NCI-H1048 (cell line): ENCODE measurements at places on chromosomes 11 and 22.

- no peak for DNase-seq
Observed at GRCh38 chr11:72278905-72279304, 34.9 kb upstream of the PHOX2A start.

- no peak for DNase-seq
Observed at GRCh38 chr11:24043842-24044241, 453.0 kb upstream of the LUZP2 start.

GRCh38 chr11:96306933-96307775, 35.8 kb downstream of the MAML2 start:
- DNase-seq: peak; percentile 79

- no peak for DNase-seq
Observed at GRCh38 chr11:109972181-109972715, 120.9 kb upstream of the ZC3H12C start.

- DNase-seq: no peak
Observed at GRCh38 chr11:115279813-115280761, 224.1 kb downstream of the CADM1 start.

- DNase-seq: no peak
Observed at GRCh38 chr22:38325587-38325986, 8.4 kb upstream of the CSNK1E start.

DNA sequence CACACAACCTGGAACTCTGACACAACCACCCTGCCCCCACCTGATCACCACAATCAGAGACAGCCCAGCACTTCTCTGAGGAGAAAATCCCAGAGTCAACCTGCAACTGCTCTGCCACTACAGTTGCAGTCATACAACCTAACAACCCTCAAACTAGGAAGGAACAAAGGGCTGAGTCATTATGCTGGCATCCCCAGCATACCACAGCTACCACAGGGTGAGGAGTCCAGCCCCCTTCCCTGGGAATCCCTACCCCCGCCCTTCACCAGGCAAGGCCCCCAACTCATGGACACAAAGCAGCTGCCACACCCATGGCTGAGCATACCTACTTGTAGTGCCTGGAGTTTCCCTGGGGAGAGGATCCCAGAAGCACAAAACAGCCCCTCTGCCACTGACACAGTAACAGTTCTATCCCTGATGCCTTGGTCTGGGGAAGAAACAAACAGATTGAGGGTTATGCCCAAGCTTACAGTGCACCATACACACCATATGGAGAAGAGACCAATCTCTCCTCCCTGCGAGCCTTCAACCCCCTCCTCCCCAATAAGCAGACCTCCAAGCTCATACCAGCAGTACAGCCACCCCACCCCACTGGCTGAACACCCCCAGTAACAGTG, 68.5 kb upstream of the C11orf58 start:
- no peak for DNase-seq

DNA sequence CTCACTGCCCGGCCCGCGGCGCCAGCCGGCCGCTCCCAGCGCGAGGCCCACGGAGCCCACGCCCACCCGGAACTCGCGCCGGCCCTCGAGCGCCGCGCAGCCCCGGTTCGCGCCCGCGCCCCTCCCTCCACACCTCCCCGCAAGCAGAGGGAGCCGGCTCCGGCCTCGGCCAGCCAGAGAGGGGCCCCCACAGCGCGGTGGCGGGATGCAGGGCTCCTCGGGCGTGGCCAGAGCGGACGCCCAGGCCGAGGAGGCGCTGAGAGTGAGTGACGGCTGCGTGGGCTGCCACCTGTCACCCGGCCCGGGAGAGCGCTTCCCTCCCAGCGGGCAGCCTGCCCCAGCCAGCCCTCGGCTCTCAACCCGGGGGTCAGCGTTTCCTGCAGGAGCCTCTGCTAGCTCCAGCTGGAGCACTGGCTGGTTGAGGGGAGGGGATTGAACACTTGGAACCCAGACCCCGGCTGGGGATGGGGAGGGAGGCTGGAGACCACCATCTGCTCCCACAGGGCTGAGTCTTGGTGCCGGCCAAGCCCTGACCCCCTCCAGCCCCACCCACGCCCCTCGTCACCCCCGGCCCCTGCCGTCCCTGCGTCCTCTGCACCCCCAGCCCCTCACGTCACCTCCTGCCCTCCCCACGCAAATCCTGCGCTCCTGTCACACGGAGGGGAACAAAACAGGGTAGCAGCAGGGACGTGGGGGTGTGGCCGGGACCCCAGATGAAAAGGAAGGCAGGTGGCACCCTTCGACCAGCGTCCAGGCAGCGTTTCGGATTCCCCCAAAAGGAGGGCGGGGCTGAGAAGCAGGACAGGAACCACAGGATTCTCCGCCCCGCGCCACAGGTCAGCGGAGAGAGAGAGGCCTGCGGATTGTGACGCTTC, 157.0 kb downstream of the BRD1 start:
- DNase-seq: no peak

DNA sequence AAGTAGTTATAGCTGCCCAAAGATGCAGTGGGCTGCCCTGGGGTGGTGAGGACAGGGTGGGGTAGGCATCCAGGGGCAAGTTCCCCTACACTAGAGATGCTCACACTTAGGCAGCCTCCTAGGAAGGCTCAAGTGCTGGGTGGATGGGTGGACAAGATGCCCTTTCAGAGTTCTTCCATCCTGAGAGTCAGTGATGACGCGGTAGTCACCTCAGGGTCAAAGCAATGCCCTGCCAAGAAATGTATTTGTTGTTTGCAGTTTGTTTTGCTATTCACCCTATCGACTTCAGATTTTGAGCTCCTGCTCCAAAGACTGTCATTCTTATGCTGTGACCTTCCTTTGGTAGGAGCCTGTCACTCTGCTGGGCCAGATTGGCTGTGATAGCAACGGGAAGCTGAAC, 18.9 kb downstream of the POLA2 start:
- no peak for DNase-seq

DNA sequence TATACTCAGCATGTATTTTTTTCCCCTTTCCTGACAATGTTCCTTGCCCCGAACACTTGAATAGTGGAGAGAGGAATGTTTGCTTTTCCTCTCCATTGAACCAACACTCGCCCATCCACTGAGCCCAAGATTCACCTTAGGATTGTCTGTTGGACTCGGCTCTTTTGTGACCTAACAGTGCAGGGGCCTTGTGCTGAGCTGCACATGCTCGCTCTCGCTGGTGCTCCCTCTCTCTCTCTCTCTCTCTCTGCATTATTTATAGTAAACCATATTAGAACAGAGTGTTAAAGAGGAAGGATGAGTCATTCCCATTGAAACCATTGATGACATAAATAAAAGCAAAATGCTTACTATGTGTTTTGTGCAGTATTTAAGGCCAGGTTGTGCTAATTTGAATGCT, 20.7 kb downstream of the ZBTB16 start:
- DNase-seq: no peak

GRCh38 chr11:128365044-128365443, 222.3 kb downstream of the ETS1 start:
- no peak for DNase-seq

GRCh38 chr22:42881982-42882656, 25.0 kb upstream of the ARFGAP3 start:
- DNase-seq: no peak

DNA sequence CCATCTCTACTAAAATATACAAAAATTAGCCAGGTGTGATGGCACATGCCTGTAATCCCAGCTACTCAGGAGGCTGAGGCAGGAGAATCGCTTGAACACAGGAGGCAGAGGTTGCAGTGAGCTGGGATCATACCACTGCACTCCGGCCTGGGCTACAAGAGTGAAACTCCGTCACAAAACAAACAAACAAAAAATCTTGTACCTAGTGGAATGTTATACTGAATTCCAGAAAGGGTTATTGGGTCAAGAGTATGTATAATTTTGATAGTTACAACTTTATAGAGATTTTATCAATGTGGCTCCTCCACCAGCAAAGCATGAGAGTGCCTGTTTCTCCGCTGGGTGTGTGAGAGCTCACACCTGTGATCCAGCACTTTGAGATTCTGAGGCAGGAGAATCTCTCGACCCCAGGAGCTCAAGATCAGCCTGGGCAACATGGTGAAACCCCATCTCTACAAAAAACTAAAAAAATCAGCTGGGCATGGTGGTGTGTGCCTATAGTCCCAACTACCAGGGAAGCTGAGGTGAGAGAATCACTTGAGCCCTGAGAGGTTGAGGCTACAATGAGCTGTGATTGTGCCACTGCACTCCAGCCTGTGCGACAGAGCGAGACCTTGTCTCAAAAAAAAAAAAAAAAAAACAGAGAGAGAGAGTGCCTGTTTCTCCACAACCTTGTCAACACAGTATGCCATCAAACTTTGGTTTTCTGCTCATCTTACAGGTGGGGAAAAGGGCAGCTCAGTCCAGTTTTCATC, 12.7 kb upstream of the FOLR1 start:
- DNase-seq: no peak
